Epithelial cell of proximal tubule (primary cell): ENCODE measurements at places on chromosomes 7 and 10. TPM values are rescaled to one million over a fixed set of nuclear protein-coding genes. Genes with fewer than 3 reads are reported as not detected.

Gene FEZF1
- not detected in 2 replicates for total RNA-seq

Gene FAM25A
- not detected in 2 replicates for total RNA-seq

Gene PSD
- total RNA-seq: 0.43 and 0.52 TPM in 2 replicates

Gene GIMAP7
- total RNA-seq: not detected in 2 replicates

Gene ADCYAP1R1
- total RNA-seq: not detected in 2 replicates

Gene ASAH2B
- total RNA-seq: 1.6 and 3.3 TPM in 2 replicates

Gene PTPRN2
- total RNA-seq: 2.5 and 2.8 TPM in 2 replicates
